ENCODE measurements at places on chromosomes 13 and 19.

GRCh38 chr13:33997574-33997973 is 179.6 kb downstream of the RFC3 start:
- no peak for DNase-seq

DNA sequence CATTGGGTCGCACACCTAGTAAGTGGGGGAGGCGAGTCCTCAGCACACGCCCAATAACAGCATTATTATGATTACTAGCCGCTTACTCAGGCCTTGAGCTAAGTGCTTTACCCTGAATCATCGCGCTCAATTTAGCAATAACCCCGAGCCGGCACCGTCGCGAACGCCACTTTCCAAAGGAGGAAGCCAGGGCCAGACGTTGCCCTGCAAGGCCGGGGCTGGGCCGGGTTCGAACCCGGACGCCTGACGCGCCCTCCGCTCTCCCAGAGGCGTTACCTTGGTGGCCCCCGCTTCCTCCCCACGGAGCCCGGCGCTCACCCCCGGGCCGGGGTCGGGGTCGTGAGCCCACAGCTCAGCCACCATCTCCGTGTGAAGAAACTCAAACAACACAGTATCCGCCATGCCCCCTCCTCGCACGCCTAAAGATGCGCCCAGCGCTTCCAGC is at the start of gene TRAPPC6A:
TSS of gene TRAPPC6A (minus strand) at position 421 of the 445 bp plus-strand sequence. CDS start at position 402, 19 bp downstream.
- DNase-seq = no peak

GRCh38 chr13:47407808-47408207 is 511.0 kb upstream of the HTR2A start:
- no peak for DNase-seq

GRCh38 chr19:51521781-51522180 is 9.7 kb downstream of the SIGLEC6 start:
- no peak for DNase-seq

GRCh38 chr19:41934849-41935374 is 6.7 kb upstream of the ERFL start:
- peak; percentile 65 for DNase-seq

- no peak for DNase-seq
These were observed 523.7 kb upstream of the HTR2A start for GRCh38 chr13:47420568-47420967.

DNA sequence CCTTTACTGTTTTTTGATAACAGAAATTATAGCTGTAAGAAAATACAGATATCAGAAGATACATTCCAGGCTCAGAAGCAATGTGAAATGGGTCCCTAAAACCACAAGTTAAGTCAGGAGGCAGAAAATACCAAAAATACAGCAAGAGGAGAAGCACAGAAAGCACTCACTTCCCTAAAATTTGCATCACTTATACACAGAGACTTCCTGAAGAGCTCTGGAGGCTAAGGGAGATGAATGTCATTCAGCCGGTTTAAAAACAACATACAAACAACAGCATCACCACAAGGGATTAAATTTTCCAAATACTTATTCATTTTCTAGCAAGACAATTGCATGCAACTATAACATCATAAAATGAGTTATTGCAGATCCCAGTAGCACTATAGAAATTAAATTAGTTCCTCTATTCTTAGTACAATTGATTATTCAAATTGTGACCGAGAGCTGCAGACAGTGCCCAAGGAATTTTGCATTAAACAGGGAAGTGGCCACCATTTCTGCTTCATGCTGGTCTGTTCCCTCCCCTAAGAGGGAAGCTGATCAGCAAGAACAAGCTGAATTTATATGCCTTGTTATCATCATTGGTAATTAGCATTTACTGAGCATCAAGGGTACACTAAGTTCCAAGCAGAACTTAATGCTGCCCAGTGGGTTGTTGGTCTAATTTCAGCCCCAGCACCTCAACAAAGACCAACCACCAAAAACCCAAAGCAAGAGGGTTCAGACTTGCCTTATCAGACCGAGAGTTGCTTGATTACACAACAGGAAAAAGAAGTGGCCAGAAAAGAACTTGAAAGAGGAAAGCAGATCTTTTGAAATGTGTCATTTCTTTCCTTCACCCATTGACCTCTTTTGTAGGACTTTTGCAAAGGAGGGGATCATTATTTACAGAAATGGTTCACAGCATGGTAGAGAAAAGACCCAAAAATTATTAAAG is 140.7 kb downstream of the KCTD12 start:
- DNase-seq = no peak

Data from T-helper 1 cell (primary cell).